ENCODE measurements at places on chromosomes 1 and 21. TPM values are rescaled to one million over a fixed set of nuclear protein-coding genes. Genes with fewer than 3 reads are reported as not detected.

GRCh38 chr1:43067233-43067745, 104.8 kb downstream of the EBNA1BP2 start:
- no peak for DNase-seq

Gene HTR6
- 0.57 TPM for total RNA-seq

DNA sequence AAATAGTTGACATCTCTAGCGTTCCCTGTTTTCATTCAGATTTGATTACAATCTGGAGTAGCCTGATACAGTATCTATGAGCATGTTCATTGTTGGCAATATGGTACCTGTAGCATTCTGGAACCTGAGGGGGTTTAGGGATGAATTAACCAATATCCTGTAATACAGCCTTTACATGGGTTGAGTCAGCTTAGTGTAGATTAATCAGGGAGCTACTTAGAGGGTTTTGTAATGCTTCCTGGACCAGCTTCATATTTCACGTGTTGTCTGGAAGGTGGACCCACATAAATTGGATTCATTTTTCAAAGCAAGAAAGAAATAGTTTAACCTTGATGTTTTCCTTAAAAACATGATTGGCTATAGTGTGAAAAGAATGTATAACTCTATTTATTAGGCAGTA, 3.6 kb downstream of the OTUD3 start:
- no peak for DNase-seq

DNA sequence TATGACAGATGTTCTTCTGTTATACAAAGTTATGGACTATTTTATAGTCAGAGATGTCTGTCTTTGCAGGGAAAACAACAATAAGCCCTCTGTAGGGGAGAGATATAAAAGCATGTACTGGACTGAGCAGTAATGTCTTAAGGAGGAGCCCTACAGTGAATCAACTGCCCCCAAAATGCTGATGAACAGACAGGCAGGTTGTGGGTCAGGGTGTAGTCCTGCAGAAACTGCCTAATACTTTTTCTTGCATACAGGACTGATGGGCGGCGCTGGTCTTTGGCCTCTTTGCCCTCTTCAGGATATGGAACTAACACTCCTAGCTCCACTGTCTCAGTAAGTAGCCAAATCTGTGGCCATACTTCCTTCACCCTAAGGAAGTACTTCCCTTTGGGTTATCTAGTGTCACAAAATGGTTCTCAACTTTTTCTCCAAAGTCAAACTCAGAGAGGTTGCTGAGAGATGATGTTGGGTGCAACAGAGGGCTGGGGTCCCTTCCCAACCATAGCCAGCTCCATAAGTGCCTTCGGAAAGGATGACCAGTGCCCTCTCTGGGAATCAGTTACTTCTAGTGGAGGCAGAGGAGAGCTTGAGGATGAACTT, 129.8 kb downstream of the PIK3R3 start:
- no peak for DNase-seq

Gene HCRTR1
- total RNA-seq, result not detected

- DNase-seq, result no peak
These were observed 80.3 kb downstream of the LRIG2 start for GRCh38 chr1:113153116-113153803.

- no peak for DNase-seq
These were observed 17.8 kb downstream of the ABCG1 start for GRCh38 chr21:42236693-42237092.

DNA sequence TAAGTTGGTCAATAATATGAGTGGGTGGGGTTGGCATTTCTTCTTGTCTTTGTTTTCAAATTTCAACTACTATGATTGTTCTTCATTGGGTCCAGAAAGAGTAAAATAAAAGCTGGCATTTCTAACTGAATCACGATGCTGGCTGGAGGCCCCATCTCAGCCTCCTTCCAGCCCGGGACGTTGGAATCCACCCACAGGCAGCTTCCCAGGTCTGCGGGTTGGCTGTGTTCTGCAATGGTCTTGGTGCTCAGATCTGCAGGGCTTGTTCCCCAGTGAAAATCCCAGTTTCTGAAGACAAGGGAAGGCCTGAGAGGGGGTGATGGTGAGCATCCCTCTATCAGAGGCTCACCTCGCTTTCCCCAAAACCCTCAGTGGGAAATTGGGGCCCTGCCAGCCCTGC, 54.7 kb upstream of the ARHGEF16 start:
- no peak for DNase-seq

GRCh38 chr1:8661185-8662110, 156.0 kb downstream of the RERE start:
- DNase-seq, result no peak

GRCh38 chr21:30271611-30272010, 11.1 kb downstream of the KRTAP24-1 start:
- no peak for DNase-seq

GRCh38 chr21:37804001-37804400, 112.3 kb downstream of the KCNJ6 start:
- DNase-seq, result no peak

GRCh38 chr1:206488466-206488865, 18.2 kb downstream of the IKBKE start:
- no peak for DNase-seq

GRCh38 chr1:99264201-99265021, at the start of gene PLPPR4:
Gene PLPPR4, plus strand, starts transcription at chr1:99264492. Its CDS starts 102 bp downstream, at chr1:99264594.
- peak; percentile 12 for DNase-seq

DNA sequence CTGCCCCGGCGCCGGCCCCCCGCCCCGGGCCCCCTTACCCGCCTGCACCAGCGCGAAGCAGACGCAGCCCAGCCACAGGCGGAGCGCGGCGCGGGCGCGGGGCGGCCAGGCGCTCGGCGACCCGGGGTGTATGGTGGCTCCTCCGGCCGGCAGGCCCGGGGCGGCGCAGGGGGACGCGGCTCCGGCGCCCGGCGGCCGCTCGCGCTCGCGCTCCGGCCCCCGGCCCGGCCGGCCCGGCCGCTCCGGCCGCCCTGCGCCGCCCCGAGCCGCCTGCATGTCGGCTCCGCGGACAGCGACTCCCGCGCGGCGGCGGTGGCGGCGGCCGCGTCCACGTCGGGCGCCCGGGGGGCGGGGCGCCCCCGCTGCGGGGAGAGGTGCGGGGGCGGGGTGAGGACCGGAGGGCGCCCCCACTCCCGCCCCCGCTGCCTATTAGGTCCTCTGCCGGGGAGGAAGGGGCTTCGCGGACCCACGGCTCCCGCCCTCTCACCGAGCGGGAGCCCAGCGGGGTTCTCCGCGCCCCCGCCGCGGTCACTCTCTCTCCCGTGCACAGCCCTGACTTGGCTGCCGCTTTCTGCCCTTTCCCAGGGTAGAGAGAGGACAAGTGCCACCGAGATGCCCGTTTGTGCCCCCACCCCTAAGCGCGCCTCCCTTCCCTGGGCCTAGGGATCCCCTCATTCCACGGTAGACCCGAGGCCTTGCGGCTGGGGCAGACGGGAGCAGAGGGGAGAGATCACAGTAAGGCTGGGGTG, at the start of gene FNDC5:
Gene FNDC5, minus strand, starts transcription at position 298 of the 749 bp plus-strand sequence.
- DNase-seq, result no peak

- DNase-seq, result no peak
These were observed 4.1 kb downstream of the MYBPH start for GRCh38 chr1:203171341-203172183.

DNA sequence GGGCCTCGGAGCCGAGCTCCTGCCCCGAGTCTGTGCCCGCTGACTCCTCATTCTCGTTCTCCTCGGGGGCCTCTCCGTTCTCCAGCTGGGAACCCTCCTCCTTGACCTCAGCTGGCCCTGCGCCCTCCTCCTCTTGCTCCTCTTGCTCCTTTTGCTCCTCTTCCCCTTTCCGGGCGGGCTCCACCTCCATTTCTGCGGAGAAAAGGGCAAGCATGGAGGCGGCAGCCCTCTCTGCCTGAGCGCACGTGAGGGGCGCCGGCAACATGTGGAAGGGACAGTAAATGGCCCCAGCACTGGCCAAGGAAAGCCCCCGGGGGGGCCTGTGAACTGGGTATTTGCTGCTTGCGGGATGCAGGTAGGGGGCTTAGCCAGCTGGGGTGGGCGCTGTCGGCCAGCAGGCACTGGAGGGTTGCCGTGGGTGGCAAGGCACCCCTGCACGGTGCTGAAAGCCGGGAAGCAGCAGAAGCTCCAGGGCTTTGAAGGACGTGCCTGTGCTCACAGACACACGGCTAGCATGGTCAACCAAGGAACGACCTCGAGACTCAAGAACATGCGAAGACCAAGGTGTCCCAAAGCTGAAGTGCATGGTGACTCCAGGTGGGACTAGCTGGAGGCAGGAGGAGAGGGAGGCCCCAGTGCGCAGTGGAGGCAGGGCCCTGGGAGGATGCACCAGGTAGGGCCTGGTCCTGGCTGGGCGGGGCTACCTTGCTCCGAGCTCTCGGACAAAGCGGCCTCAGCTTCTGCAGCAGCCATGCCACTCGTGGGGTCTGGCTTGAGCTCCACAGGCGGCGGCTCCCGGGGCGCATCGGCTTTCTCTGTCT, 30.7 kb downstream of the ZBTB17 start:
- DNase-seq, result no peak

Gene TMCO4
- total RNA-seq, result 12.7 TPM

Gene SGIP1
- total RNA-seq, result 0.15 TPM

Gene WNT3A
- 3.7 TPM for total RNA-seq

GRCh38 chr1:154777781-154778180, 92.3 kb downstream of the KCNN3 start:
- no peak for DNase-seq

GRCh38 chr1:109895720-109896504, 14.7 kb upstream of the CSF1 start:
- DNase-seq, result no peak

DNA sequence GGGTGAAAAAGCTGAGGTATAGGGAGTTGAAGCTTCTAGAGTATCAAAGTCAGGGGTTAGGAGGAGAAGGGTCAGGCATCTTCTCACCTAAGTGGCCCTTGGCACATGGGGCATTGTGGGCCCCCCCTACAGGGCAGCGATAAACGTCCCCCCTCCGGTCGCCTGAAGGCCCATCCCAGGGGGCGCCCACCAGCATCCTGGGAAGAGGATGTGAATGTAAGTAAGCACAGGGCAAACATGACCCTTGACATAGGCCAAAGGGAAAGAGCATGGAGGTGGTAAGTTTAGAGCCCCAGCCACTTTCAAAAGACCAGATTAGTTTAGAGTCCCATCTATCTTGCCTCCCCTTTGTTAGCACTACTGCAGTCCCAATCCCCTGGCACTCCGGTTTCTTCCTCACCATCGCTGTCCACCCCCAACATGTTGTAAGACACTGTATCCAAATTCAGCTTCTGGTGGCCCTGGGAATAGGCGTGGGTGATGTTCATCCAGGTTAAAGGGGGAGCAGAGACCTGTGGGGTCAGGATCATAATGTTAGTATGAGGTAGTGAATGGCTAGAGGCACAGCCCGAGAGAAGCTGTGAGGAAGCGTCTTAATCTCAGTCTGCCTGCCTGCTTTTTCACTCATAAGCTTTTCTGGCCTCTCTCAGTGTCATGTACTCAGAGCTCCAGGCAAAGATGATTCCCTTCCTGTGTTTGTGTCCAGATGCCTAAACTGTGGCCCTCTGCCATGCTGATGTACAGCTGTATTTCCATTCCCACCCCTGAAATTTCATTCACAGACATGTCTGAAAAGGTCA, 2.7 kb downstream of the ITGA10 start:
- DNase-seq, result no peak

GRCh38 chr1:18062185-18062584, 45.4 kb upstream of the IGSF21 start:
- DNase-seq, result no peak

Gene FCGR1A
- not detected for total RNA-seq

GRCh38 chr1:183089025-183089639, 65.9 kb downstream of the LAMC1 start:
- no peak for DNase-seq

DNA sequence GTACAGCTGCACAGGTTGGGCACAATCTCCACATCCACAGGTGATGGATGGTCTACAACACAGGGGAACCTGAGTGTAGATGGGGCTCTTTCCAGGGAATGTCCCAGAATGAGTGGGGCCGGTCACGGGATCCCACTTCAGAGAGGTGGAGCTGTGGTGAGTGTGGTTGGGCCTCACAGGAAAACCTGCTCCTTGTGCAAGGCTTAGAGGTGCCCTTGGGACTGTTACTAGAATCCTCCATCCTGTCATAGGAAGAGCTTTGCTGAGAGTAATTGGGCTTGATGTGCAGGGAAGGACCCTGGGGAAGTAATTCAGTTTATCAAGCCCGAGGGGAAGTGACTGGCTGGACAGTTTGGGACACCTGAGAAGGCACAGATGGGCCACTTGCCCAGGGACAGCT, 137.9 kb downstream of the ZSCAN20 start:
- no peak for DNase-seq

GRCh38 chr1:23799570-23800399, 769 bp downstream of the GALE start:
- peak; percentile 77 for DNase-seq

- DNase-seq, result no peak
These were observed 295.6 kb downstream of the S1PR1 start for GRCh38 chr1:101532377-101532776.

Gene FCRL1
- total RNA-seq, result not detected

Gene HEYL
- 8.8 TPM for total RNA-seq

DNA sequence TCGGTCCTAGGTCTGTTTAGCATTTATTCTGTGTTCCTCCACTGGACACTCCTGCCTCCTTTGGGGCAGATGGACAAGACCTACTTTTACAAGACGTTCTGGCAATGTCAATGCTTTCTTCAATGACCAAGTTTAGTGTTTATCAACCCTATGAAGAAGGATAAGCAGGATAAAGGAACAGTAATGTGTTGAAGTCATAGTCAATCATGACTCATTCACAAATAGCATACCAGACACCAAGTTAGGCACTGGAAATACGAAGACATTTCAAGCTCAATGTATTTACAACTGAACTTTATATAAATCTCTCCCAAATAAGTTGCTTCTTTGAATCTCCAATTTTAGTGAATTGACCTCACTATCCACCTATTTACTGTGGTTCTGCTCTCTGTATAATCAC, 4.8 kb upstream of the SLC35D1 start:
- DNase-seq, result no peak

GRCh38 chr1:177334903-177335302, 164.1 kb downstream of the BRINP2 start:
- no peak for DNase-seq

DNA sequence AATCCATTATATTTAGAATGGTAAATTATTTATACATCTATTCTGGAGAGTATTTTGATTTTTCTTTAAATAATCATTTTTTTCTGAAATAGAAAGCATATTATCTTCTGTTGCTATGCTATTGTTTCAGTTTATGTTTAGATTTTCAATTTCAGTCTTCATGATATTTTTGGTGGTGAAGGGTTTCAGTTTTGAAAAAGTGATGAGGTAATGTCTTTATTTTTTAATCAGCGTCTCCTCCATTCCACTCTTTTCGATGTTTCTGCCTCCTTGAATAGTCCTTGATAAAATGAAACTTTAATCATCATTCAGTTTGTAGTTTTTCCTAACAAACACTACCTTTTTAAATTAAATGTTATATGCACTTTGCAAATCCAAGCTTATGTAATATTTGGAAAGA, 428.6 kb downstream of the PTPRC start:
- DNase-seq, result no peak

GRCh38 chr1:60448850-60449249, 375.3 kb upstream of the C1orf87 start:
- no peak for DNase-seq

- no peak for DNase-seq
These were observed 941 bp downstream of the ELAVL4 start for GRCh38 chr1:50109647-50110075.

Gene TESK2
- total RNA-seq, result 5.0 TPM

GRCh38 chr1:188128761-188129160, 1300.0 kb downstream of the PLA2G4A start:
- DNase-seq, result no peak

Gene ALX3
- total RNA-seq, result not detected

Gene GSTM5
- not detected for total RNA-seq

- peak; percentile 6 for DNase-seq
These were observed 394.8 kb downstream of the PRDM2 start for GRCh38 chr1:14094611-14095400.

- no peak for DNase-seq
These were observed 1.3 kb downstream of the DENND4B start for GRCh38 chr1:153945131-153945794.

- DNase-seq, result no peak
These were observed 21.8 kb upstream of the SPOCD1 start for GRCh38 chr1:31837451-31838158.

All from HCT116 (cell line).